NCI-H524 (cell line): ENCODE measurements at places on chromosomes 7 and 10.

GRCh38 chr7:105651798-105652197 is 70.5 kb upstream of the EFCAB10 start:
- DNase-seq = no peak

- DNase-seq = no peak
Observed at GRCh38 chr7:90256778-90257177, 11.8 kb downstream of the CFAP69 start.

DNA sequence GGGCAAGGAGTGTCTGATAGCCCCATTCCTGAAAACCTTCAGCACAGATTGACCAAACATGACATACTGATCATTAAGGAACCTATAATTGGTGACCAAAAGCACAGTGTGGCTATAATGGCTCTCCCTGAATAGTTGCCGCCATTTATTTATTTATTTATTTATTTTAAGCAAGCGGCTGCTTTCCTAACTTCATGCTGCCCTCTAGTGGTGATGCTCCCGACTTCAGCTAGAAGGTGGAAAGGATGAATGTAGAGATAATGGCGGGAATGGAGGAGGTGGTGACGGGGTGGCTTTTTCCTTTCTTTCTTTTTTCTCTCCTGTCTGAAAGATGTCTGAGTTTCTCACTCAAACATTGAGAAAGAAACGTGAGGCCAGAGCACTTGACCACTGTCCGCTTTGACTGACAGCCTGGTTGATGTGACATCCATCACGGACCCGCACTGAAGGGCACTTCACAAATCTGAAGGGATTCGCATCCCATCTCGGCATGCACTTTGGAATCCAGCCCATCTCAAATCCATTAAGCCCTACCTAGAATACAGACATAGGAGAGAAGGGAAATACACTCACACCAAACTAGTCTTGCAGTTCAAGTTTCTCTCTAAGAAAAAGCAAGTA is 1090.1 kb downstream of the KCNMA1 start:
- peak; percentile 47 for DNase-seq

DNA sequence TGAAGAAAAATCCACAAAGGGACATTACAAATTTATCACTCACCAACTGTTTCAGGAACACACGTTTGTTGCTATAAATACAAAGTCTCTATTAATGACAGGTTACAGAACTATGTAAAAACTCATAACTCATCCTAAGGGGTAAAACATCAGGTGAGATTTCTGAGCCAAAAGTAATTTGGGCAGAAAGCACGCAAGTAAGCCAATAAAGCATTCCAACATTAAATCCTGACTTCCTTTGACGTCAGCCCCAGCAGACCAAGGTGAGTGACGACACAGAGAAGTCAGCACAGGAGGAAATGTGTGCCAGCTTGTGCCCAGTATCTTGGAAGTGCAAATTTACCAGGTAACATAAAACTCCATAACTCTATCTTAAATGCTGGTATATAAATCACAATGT is 45.7 kb downstream of the IMMP2L start:
- DNase-seq = no peak

- peak; percentile 84 for DNase-seq
Observed at GRCh38 chr7:95777269-95777668, 4.9 kb downstream of the DYNC1I1 start.

DNA sequence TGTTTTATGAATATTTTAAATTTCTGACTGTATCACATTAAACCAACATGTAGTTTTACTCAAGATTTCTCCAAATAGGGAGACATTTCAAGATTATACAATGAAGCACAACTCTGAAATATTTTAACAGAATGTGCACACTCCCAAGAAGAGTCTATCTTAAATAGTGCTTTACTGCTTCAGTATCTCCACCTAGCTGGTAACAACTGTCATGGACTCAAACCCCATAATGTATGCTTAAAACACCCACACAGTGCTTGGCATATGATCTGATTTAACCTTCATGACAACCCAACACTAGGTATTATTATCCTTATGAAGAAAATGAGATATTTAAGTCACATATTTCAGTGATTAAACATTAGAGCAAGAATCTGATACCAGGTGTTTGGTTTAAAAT is 45.9 kb downstream of the ASZ1 start:
- no peak for DNase-seq

DNA sequence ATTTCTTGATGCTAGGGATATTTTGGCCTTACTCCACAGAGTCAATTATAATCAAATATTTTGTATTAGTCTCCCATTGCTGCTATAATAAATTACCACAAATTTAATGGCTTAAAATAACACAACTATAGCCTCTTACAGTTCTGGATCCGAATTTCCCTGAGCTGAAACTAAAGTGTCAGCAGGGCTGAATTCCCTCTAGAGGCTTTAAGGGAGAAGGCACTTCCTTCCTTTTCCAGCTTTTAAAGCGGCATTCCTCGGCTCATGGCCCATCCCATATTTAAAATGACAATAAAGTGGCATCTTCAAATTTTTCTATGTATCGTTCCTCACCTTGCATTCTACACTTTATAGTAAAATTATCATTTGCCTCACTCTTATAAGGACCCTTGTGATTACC is 421.4 kb upstream of the ZWINT start:
- no peak for DNase-seq

- DNase-seq = no peak
Observed at GRCh38 chr7:121002048-121002756, 13.7 kb downstream of the CPED1 start.

- DNase-seq = no peak
Observed at GRCh38 chr10:4632757-4633156, 193.2 kb upstream of the AKR1E2 start.

DNA sequence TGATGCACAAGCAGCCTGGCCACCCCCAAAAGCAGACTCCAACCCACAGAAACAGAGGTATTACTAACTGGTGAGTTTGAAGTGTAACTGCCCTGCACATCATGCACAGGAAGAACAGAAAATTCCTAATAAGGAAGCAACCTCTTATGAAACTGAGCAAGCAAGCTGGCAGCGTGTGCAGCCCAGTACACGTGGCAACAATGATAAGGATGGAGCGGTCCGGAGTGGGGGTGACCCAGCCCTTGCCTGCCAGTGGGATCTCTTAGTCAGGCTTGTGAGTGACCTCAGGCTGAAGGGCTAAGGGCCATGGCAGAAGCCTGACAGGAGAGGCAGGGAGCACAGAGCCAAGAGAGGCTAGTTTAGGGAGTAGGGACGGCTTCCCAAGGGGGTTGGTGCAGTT is 22.1 kb upstream of the AOAH start:
- DNase-seq = no peak

GRCh38 chr7:50854831-50855230 is 72.1 kb upstream of the GRB10 start:
- no peak for DNase-seq

DNA sequence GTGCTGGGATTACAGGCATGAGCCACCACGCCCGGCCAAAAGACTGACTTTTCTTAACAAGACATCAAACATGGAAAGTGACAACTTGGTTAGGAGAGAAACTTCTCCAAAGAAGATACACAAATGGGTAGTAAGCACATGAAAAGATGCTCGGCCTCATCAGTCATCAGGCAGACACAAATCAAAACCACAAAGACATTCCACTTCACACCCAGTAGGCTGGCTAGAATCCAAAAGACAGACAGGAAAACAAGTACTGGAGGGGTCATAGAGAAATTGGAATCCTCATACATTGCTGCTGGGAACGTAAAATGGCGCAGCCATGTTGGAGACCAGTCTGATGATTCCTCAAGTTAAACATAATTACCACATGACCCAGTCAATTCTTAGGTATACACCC is 16.4 kb downstream of the SEPHS1 start:
- DNase-seq = no peak

DNA sequence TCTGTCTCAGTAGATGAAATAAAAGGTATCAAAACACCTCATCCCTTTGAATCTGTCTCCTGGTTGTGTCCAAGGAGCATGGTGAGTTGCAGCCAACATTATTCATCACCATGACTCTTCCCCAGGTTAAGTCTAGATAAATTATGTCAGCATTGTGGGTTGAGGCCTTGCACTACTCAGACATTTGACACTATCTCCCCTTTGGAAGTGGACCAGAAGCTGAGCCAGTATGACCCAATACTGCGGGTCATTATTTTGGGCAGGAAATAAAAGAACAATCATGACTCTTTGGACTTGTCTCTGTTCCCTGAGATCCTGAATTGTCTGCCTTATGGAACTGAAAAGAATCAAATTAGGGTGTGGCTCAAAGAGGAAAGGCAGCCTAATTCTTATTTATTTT is 168.2 kb upstream of the FAM171A1 start:
- DNase-seq = no peak

DNA sequence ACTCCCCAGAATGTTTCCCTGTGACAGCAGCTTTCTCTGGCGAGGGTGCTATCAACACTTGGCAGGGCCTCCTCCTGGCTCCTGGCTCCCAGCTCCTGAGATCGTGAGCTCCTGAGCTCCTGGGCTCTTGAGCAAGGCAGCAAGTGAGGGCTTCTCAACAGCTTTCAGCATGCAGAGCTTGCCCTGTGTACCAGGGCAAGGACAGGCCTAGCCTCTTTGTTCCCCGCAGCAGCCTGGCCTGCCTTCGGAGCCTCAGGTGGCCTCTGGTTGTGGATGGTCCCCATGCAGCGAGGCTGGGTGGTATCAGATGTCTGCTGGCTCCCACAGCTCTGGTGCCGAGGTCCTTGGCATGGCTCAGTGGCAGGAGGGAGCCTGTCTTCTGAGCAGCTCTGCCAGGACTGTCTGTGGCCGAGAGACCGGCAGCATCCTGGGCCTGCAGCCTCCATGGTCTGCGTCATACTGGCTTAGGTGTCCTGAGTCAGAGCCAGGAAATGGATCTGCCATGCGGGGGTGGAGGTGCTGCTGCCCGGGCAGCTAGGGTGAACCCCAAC is 44.2 kb downstream of the ZMIZ1 start:
- DNase-seq = no peak

- no peak for DNase-seq
Observed at GRCh38 chr10:126872768-126873167, 32.5 kb upstream of the DOCK1 start.
